COLO829 (cell line): ENCODE measurements at places on chromosomes 6 and 20.
A peak's percentile ranks its signal among the peaks of the same experiment; 100 is the strongest.

DNA sequence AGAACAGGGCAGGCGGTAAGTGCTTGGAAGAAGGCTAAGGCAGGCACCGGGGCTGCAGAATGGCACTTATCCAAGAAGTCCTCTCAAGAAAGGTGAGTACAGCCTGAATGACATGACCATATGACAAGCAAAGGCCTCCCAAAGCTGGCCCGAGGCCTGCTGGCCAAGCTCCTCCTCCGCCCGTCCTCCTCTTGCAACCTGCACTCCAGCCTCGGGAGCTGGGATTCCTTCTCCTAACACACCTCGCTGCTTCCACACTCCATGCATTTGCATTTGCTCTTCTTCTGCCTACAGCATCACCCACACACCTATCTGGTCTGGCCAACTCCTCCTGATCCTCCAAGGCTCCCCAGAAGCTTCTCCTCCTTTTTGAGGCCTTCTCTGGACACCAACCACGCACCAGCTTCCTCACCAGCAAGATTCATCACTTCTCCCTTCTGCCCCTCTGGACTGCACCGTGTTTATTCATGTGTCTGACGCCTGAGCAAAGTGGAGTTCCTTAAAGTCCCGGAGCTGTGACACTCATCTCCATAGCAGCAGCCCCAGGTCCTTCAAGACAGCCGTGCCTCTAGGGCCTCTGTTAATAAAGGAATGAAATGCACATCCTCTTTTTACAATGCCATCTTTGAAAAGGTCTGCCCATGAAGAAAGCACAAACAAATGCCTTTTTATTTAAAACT lies 32.3 kb downstream of the CNKSR3 start:
- peak; percentile 60 for DNase-seq

GRCh38 chr6:82612475-82613039 lies 248.9 kb downstream of the TPBG start:
- DNase-seq = no peak

DNA sequence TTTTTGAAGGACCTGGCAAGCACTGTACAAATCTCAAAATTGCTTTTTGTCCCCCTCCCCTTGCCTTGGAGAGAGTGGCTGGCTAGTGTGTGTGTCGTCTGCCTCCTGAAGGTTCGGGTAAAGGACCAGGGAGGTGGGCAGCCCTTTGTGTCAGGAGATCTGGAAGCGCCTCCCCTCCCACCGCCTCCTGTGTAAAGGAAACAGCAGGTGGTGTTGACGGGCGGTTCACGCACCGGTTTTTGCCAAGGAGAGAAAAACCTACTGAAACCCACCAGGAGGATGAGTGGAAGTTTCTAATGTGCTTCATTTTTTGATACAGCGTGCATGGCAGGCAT lies 1.2 kb downstream of the ENTPD6 start:
- DNase-seq = no peak

- DNase-seq = no peak
Observed at GRCh38 chr20:33026072-33026778, 5.2 kb upstream of the BPIFB6 start.

- no peak for DNase-seq
Observed at GRCh38 chr20:51287628-51288413, 254.7 kb downstream of the NFATC2 start.

- no peak for DNase-seq
Observed at GRCh38 chr20:31440012-31440659, at the start of gene DEFB123. DEFB123 (plus strand) TSS chr20:31440632; CDS start chr20:31440699, 67 bp downstream.

GRCh38 chr6:166257911-166258318 lies 50.3 kb downstream of the PRR18 start:
- DNase-seq = no peak

DNA sequence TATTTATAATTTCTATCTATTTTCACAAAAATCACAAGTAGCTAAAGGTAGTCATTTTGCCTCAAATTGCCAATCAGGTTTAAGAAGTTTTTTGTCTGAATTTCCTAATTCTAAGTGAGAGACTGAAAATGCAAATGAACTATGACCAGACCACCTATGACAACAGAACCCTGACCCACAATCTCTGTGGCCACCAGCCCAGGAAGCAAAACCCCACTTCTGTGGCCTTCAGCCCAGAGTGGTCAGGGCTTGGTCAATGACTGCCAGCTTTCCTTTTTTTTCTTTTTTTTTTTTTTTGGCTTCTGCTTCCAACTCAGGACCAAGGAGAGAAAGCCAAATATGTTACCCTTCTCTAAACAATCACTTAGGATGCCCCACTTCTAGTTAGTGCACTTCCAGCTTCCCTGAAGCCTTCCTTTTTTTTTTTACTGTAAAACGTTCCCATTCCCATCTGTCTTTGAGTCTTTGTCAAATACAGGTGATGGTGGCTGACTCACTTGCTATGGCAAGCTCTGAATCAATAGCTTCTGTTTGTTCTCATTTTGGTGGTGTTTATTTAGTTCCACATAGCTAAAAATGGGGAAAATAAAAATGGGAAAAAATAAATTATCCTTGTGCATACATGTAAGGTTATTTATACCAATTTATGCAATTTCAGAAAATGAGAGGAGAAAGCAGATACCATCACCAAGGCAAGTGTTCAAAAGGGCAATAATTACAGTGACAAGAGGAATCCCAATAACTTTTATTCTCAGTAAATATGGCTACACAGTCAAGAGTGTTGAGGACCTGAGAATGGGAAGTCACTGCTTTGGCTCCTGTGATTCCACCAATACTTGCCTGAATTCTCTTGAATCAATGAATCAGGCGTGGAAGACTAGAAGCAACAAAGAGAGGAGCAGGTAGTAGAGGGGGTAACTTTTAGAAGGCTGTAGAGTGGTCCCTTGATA lies 170.3 kb upstream of the PDE7B start:
- DNase-seq = no peak

DNA sequence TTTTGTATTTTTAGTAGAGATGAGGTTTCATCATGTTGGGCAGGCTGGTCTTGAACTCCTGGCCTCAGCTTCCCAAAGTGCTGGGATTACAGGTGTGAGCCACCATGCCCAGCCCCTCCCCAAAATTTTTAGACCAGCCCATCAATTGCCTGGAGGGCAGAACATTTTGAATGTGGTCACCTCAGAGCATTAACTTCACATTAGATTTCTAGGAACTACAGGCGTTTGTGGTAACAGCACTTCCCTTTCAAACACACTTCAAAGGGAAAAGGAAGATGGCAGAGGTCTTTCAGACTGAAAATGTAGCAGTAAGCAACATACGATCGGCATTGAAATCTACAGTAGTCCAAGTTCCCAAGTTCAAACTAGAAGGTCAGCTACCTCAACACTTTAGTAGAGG lies 12.3 kb upstream of the SLA2 start:
- DNase-seq = no peak

DNA sequence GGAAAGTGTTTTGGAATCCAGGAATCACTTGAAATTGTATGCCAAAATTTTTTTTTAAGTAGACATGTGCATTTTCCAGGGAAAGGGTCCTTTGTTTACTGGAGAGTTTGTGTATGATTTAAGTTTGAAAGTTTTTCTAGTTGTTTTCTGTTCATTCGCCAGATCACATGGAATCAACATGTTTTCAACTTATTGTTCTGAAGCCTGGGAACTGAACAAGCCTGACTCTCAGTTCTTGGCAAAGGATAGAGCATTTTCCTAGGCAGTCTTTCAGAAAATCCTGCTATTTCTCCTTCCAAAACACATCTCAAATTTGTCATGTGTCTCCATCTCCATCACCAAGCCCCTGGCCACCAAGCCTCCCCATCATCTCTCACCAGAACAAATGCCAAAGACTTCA lies 374.8 kb downstream of the MAFB start:
- no peak for DNase-seq

DNA sequence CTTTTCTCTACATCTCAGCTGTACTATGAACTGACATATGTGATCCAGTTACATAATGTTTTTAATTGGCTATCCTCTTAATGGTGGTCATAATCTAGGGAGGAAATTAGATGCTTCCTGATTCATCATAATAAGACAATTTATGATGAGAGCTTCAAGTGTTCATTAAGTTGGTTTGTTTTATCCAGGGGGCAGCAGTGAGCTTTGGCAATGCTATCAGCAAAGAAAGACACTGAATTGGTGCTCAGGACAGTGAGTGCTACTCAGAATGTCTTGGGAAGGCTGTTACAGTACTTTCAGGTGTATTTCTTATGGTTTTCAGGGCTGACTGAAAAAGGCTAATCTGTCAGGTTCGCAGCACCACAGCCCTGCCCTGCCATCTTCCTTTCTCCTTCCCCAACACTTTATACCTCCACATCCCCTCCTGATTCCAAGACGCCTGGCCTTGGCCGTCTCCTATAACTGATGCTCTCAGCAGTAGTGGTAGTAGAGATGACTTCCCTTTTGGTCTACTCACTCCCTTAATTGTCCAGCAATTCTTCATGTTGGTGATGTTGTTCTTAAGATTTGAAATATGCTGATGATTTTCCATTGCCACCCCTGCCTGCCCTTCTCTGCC lies 67.0 kb upstream of the TNFAIP3 start:
- DNase-seq = peak; percentile 53

- DNase-seq = no peak
Observed at GRCh38 chr6:39300739-39301138, 13.5 kb downstream of the KCNK17 start.

GRCh38 chr20:18321976-18322950 lies 33.9 kb downstream of the ZNF133 start:
- DNase-seq = no peak

DNA sequence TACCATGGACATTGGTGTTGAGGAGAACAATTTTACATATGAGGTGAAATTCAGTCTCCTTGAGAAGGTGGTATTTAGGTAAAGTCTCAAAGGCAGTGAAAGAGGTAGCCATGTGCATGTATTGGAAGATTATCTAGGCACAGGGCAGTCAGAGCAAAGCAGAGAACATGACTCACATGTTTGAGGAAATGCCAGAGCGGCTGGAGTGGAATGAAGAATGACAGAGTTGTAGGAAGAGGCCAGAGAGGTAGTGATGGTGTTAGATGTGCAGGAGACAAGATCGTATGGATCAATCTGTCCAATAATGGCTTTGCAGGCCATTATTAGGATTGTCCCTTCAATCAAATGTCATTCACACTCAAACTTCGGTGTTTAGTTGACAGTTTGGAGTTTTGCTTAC lies 449.4 kb upstream of the PTCHD4 start:
- DNase-seq = no peak

DNA sequence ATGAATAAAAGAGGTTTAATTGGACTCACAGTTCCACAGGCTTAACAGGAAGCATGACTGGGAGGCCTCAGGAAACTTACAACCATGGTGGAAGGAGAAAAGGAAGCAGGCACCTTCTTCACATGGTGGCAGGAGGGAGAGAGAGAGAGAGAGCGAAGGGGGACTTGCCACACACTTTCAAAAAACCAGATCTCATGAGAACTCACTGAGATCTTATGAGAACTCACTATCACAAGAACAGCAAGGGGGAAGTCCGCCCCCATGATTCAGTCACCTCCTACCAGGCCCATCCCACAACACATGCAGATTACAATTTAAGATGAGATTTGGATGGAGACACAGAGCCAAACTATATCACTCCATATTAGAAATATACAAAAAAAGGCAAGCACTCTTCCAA lies 6.1 kb upstream of the SIRPD start:
- no peak for DNase-seq

DNA sequence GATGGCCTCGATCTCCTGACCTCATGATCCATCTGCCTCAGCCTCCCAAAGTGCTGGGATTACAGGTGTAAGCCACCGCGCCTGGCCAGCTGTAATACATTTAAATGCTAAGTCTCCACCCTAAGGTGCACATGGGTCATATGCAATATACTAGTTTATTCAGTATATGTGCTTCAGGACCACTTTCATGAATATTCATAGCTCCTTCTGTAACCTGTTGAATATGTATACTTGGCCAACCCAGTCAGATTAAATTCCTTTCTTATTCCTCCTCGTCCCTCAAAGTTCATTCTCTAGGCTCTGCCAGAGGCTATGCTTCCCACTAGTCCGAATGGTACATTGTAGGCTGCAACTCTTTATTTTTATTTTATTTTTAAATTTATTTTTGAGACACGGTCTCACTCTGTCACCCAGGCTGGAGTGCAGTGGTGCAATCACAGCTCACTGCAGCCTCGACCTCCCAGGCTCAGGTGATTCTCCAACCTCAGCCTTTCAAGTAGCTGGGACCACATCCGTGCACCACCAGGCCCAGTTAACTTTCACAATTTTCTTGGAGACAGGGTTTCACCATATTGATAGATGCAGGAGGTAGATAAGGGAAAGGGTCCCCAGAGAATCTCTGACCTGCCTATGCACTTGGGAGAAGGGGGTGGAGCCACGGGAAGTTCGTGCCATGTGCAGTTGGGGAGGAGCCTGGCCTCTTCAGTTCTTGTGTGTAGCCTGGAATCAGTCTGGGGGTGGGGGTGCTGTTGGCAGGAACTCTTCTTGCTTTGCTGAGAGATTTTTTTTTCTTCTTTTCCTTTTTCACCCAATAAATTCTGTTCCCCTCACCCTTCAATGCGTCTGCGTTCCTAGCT lies 41.3 kb upstream of the DDR1 start:
- no peak for DNase-seq

DNA sequence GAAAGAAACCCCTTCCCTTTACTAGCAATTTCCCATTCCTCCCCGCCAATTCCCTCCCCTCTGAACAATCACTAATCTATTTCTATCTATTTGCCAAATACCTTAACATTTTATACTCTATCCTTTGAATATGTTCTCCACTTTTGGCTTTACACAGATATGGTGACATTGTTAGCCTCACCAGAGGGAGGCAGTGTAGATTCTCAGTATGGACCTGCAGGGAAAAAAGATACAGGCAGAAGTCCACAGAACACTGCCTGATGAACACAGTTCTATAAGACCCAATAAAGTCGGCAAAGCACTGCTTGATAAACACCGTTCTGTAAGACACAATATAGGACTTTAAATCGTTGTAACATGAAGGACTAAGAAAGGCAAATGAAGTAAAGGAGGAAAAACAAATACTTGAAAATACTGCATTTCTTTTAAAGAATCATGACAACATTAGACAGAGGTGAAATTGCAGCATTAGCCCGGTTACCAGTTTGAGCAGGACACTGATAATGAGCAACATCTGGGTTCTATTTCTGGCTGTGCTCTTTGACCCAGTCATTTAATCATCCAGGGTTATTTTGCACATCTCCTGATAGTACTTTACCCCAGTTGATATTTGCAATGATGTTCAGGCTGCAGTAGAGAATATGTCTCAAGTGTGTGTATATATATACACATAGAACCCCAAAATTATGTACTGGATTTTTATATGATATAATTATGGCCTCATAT lies 296.8 kb downstream of the UTRN start:
- no peak for DNase-seq

DNA sequence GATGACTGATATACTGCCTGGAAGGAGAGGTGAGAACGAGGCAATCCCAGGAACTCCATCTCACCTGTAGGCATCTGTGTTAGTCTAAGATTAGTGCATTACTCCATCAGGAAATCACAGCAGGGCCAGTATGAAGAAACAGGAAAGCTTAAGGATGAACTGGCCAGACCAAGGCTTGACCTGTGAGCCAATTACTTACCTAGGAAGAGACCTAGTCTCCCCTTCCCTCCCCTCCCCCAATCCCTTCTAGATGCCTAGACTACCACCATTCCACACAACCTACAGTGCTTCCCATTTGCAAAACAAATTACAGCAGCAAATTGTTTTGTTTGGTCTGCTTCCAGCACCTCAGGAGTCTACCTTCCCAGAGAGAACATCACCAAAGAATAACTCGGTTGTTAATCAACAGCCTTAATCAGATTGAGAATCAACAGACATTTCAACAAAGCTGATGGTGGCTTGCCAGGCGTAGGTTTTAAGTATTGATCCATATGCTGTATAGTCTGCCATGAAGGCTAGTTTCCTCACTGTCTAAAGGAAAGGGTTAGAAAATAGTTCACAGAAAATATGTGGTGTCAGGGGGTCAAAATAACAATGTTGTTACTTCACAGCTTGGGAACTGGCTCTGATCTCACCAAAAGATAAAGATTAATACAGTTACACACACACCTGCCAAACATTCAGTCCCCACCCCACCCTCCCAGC lies 10.1 kb downstream of the PKHD1 start:
- DNase-seq = no peak

GRCh38 chr6:42292004-42292740 lies 74.5 kb upstream of the MRPS10 start:
- DNase-seq = no peak
